Activated CD4-positive, alpha-beta memory T cell treated with anti-CD3 and anti-CD28 coated beads, Interleukin-2, amount 10 ng/mL, durations not matched to agents 7 days and 5 days (primary cell): ENCODE measurements at places on chromosomes 4 and X. TPM values are rescaled to one million over a fixed set of nuclear protein-coding genes. Genes with fewer than 3 reads are reported as not detected.

The NEIL3 gene
- 29.3 TPM for total RNA-seq

The PABPC1L2B gene
- total RNA-seq = not detected

The ADH7 gene
- total RNA-seq = not detected

The COL4A5 gene
- not detected for total RNA-seq

The SLIT2 gene
- not detected for total RNA-seq

The HELT gene
- not detected for total RNA-seq

The MTNR1A gene
- not detected for total RNA-seq

The RTL3 gene
- total RNA-seq = not detected

The DCLK2 gene
- total RNA-seq = 0.08 TPM

The F11 gene
- not detected for total RNA-seq

The XAGE1A gene
- total RNA-seq = not detected

The NPY2R gene
- not detected for total RNA-seq

The ANXA10 gene
- total RNA-seq = not detected

The DAPP1 gene
- 35.8 TPM for total RNA-seq

The ADGRL3 gene
- not detected for total RNA-seq
